NCI-H2171 (cell line): ENCODE measurements at places on chromosomes 12 and 14.

DNA sequence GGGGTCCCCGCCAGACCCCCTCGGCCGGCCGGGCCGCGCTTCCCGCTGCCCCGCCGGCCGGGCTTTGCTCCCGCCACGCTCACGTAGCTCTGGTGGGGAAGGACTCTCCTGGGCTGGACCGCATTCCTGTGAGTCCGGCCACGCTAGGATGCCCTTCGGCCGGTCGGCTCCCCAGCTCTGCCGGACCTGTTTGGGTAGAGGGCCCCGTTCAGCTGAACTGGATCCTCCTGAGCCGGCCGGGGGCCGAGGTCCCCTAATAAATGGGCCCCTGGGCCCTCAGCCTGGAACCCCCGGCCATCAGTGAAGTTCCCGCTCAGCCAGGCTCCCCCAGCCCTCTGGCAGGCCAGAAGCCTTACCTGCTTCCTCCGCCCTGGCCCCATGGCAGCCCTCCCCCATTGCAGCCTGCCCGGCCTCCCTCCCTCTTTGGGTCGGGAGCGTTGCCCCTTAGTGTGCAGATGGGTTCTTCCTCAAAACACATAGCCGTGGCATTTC, 593 bp downstream of the UNC119B start:
- no peak for DNase-seq

DNA sequence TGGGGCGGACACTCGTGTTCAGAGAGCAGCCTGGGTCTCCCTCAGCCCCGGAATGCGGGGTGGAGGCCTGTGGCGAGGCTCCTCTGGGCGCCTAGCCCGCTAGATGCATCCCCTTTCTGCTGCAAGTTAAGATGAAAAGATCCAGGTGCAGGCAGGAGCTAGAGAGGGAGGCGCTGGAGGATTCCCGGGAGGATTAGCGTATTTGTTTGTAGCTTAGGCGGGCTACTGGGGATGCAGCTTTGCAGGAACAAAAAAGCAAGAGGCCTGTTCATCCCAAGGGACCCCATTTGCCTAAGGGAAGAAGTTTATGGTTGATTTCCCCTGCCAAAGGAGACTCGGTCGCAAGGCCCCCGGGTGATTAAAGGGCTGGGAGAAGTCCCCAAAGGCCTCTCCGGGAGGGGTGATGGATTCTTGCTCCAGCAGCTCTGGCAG, 824 bp downstream of the CCDC177 start:
- peak; percentile 100 for DNase-seq

GRCh38 chr14:39426605-39427004, 5.6 kb downstream of the FBXO33 start:
- DNase-seq, result peak; percentile 5

DNA sequence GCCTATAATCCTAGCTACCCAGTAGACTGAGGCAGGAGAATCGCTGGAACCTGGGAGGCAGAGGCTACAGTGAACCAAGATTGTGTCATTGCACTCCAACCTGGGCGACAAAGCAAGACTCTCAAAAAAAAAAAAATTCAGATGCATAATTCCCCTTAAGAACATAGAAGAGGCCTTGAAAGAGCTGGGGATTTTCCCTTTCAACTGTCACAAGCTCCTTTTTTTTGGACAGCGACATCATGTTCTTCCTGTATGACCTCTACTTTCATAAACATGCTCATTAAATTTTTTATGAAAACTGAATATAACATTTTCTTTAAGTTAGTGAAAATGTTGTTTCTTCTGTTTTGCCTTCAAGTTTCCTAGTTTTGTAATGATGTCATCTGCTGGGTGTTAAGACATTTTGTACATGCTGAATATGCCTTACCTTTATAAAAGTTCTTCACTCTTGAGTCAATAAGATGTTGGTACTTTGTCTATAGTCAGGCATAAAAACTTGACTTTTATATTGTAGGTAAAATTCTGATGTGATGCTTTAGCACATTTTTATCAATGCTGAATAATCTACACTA, 76.0 kb downstream of the PTHLH start:
- DNase-seq, result no peak

- no peak for DNase-seq
These were observed 26.4 kb upstream of the ZFP36L1 start for GRCh38 chr14:68819260-68819691.

DNA sequence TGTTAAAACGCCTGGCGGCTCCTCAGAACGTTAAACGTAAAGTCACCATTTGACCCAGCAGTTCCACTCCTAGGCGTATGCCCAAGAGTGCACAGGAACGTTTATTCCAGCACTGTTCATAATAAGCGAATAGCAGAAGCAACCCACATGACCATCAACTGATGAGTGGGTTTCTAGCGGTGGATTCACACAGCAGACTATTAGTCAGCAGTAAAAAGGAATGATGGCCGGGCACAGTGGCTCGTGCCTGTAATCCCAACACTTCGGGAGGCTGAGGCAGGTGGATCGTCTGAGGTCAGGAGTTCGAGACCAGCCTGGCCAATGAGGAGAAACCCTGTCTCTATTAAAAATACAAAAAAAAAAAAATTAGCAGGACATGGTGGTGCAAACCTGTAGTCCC, 22.4 kb upstream of the FBRSL1 start:
- DNase-seq, result no peak

- no peak for DNase-seq
These were observed 118.2 kb upstream of the GSC start for GRCh38 chr14:94888121-94888520.

- DNase-seq, result no peak
These were observed 40.1 kb upstream of the MTERF2 start for GRCh38 chr12:107026806-107027635.

- no peak for DNase-seq
These were observed 11.3 kb downstream of the TSFM start for GRCh38 chr12:57793920-57794319.

- DNase-seq, result no peak
These were observed 48.0 kb downstream of the TMEM116 start for GRCh38 chr12:111964935-111965334.

DNA sequence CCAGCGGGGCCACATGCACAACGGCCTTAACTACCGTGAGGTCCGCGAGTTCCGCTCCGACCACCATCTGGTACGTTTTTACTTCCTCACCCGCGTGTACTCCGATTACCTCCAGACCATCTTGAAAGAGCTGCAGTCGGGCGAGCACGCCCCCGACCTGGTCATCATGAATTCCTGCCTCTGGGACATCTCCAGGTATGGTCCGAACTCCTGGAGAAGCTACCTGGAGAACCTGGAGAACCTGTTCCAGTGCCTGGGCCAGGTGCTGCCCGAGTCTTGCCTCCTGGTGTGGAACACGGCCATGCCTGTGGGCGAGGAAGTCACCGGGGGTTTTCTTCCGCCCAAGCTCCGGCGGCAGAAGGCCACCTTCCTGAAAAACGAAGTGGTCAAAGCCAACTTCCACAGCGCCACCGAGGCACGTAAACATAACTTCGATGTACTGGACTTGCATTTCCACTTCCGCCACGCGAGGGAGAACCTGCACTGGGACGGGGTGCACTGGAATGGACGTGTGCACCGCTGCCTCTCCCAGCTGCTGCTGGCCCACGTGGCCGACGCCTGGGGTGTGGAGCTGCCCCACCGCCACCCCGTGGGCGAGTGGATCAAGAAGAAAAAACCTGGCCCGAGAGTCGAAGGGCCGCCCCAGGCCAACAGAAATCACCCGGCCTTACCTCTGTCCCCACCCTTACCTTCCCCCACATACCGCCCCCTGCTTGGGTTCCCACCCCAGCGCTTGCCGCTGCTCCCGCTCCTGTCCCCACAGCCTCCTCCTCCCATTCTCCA, 155.7 kb upstream of the AMIGO2 start:
- no peak for DNase-seq

DNA sequence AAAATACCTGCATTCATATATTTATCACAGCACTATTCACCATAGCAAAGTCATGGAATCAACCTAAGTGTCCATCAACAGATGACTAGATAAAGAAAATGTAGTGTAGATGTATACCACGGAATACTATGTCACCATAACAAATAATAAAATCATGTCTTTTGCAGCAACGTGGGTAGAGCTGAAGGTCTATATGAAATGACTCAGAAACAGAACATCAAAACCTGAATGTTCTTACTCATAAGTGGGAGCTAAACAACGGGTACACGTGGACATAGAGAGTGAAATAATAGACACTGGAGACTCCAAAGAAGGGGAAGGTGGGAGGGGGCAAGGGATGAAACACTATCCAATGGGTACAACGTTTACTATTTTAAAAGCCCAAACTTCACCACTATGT, 37.9 kb downstream of the SLC38A1 start:
- no peak for DNase-seq

- DNase-seq, result no peak
These were observed 299.7 kb upstream of the RGS6 start for GRCh38 chr14:71632440-71632946.

DNA sequence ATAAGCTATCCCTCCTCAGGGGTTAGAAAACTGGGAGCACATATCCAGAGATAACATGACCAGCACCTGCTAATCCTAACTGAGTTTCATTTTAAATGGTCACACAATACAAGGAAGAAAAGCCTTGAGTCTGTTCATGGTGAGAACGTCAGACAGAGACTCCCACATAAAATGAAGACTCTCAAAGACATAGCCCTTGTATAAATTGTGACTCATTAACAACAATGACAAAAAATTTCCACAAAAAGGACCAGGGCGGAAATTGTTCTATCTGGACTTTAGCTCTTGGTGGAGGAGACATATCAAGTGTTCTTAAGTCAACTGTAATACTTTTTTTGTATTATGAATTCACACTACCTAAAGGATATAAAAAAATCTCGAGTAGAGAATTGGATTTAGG, 313.7 kb upstream of the DCN start:
- no peak for DNase-seq

- no peak for DNase-seq
These were observed 452.4 kb upstream of the NOVA1 start for GRCh38 chr14:27050208-27050607.

DNA sequence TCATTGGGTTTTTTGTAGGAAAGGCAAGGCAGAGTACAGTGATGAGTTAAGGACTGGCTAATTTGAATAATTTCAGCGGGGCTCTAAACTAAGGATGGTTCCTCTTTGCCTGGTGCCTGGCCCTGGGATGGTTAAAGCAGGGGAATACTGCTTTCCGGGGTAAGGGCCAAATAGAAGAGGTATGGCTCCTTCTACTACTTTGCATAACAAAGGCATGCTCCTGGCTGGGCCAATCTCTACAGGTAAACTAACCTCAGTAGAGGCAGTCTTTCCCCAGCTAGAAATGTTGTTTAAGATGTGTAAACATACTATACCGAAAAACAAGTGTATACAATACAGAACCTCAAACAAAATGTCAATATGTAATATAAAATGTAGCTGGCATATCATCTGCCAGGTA, 1239.0 kb downstream of the SLC16A7 start:
- DNase-seq, result no peak

- no peak for DNase-seq
These were observed 265.2 kb downstream of the EGLN3 start for GRCh38 chr14:33685698-33686097.

DNA sequence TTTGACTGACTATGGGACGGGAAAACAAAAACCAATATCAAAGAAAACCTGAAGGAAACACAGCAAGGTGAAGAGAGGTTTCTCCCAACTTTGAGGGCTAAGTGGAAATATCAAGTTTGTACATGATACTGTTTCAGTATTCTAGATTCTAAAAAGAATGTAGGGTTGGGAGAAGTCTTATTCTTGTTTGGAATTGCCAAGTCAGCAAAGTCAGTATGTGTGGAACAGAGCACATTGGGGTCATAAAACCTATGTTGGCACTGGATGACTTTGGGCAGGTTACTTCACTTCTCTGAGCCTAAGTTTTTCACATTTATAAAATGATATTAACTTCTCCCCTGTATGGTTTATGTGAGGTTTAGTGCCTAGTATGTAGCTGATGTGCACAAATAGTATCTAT, 182.2 kb downstream of the ANO4 start:
- no peak for DNase-seq

GRCh38 chr12:57129321-57129842, 1.1 kb downstream of the LRP1 start:
- no peak for DNase-seq

- DNase-seq, result no peak
These were observed 131.4 kb downstream of the RPAP3 start for GRCh38 chr12:47574252-47575021.

DNA sequence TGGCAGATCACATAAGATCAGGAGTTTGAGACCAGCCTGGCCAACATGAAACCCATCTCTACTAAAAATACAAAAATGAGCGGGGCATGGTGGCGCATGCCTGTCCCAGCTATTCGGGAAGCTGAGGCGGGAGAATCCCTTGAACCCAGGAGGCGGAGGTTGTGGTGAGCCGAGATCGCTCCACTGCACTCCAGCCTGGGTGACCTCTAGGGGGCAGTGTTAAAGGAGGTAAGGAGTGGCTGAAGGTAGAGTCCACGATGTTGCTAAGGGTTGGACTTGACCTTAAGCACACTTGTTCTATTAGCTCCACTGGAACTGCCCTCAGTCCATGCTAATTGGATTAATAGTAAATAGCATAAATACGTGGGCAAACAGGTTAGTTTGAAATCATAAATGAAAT, 62.4 kb upstream of the PSMC1 start:
- DNase-seq, result no peak

DNA sequence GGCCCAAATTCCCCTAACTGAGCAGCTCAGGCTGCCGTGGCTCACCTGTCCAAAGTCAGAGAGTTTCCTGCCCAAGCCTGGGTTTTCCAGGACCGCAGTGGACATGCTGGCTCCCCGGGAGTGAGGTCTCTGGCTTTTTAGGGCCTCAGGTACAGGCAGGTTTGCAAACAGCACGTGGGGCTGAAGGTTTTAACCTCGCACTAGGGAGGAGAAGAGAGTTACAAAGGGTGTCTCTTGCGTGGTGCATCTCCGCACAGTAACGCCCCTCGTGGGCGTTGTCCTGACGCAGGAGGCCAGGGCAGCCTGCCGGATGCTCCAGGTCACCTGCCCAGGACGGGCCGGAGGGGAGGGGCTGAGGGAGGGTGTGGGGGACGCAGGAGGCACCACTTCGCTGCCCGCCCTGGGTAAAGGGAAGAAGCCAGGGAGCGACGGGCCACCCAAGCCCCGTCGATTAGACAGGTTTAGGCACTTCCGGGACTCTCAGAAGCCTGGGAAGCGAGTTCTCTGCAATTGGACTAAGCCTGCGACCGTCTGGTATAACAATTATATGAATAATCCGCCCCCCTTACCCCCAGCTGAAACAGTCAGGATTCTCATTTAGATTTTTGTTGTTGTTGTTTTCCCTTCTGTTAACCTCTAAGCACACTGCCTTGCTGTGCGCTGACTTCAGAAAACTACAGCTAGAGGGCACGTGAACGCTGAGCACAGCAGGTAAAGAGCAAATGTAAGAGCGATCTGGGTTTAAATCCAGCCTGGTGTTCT, at the start of gene PAH:
Gene PAH (minus strand): TSS at position 219 of the 762 bp plus-strand sequence. CDS start 114 bp downstream, at position 105.
- DNase-seq, result no peak

DNA sequence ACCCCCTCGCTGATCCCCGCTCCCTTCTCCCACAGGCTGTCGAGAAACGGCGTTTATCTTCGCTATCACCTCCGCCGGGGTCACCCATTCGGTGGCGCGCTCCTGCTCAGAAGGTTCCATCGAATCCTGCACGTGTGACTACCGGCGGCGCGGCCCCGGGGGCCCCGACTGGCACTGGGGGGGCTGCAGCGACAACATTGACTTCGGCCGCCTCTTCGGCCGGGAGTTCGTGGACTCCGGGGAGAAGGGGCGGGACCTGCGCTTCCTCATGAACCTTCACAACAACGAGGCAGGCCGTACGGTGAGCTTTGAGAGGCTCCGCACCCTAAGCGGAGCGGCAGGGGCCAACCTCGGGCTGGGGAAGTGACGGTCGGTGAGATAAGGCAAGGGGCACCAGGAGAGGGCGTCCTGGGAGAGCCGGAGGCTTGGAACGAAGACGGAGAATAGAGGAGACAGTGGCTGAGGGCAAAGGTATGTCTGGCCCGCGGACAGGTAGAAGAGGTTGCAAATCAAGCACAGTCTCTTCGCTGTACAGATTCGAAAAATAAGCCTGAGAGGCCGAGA, 2.3 kb downstream of the WNT1 start:
- no peak for DNase-seq
